Eye (tissue), 1 donor: ENCODE measurements at places on chromosomes 3 and 15.

DNA sequence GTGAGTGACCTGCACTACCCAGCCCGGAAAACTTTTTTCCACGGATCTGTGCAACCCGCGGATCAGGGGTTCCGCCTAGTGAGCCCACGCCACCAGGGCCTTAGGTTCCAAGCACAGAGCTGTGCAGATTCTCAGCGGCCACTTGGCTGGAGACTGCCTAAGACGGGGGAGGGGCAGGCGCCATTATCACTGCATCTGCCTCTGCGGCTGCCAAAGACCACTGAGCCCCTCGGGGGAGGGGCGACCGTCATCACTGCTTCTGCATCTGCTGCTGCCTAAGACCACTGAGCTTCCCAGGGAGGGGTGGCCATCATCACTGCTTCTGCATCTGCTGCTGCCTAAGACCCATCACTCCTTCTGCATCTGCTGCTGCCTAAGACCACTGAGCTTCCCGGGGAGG is 460.2 kb downstream of the OCA2 start:
- peak; percentile 51 for DNase-seq

- DNase-seq, result no peak
Measured at GRCh38 chr3:71107926-71108325, 475.6 kb downstream of the FOXP1 start.

DNA sequence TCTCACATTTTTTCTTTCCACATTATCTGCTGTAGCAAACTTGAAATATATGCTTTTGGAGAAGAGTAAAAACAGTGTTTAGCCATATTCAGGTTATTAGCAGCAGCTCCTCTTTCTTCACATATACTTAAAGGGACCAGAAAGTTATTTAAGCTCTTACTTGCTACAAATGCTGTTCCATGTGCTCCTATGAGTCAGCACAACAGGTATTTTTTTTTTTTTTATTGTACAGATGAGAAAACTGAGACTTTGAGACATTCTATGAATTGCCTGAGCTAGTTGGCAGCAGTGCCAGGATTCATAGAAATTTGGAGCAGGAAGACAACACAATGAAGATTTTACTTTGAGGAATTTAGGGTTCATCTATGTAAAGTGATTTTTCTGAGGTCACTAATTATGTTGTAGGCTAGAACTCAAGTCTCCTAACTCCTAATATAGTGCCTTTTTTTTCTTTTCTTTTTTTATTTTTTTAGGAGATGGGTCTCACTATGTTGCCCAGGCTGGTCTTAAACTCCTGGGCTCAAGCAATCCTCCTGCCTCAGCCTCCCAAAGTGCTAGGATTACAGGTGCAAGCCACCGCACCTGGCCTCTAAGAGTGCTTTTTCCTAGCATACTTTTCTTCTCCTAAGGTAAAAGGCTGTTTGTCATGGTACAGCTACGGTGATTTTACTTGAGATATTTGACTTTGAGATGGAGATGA is 23.6 kb downstream of the SETD5 start:
- no peak for DNase-seq

DNA sequence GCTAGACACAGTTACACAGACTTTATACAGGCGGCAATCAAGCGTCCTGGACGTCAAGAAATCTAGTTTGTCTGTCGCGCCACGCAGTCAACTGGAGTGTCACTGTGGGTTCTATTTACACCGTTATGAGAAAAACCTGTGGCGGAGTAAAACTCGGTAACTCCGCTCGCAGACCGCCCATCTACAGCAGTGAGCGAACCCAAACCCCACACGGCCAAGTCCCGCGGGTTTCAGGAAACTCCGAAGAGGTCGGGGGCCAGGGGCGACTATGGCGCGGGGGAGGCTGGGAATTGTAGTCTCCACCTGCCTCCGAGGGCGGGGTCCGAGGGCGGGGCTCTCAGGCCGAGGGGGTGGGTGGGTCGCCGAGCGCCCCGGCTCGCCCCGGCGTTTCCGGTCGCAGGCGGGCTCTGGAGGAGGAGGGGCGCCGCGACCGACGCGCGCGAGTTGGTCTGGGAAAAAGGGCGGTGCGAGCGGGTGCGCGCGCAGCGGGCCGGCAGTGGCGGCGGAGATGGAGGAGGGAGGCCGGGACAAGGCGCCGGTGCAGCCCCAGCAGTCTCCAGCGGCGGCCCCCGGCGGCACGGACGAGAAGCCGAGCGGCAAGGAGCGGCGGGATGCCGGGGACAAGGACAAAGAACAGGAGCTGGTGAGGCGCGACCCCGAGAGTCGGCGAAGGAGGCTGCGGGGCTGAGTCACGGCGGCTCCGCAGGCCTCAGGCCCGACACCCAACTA is at the start of gene PSMD2:
Gene PSMD2 (plus strand): TSS at position 483 of the 729 bp plus-strand sequence. CDS start 26 bp downstream, at position 509.
- DNase-seq, result peak; percentile 98

DNA sequence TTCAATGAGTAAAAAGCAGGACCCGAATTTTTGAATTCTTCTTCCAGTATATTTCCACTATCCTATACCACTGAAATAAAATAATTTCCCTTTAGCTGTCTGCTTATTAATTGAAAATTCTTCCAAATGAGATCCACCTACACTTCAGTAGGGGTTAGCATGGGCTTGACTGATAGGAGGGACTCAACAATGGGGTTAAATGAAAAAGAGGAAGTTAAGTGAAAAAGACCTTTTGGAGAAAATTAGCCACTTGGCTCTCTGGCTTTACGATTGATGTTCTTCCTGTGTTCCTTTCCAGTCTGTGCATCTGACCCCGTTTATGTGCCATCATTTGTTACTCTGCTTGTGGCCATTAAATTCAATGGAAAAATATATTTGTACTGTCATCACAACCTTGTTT is 54.0 kb upstream of the GCNT3 start:
- no peak for DNase-seq

- no peak for DNase-seq
Measured at GRCh38 chr3:8755564-8756237, 13.7 kb downstream of the OXTR start.

- DNase-seq, result no peak
Measured at GRCh38 chr3:17432236-17432635, 310.2 kb downstream of the TBC1D5 start.

- no peak for DNase-seq
Measured at GRCh38 chr3:182848906-182849305, 55.6 kb downstream of the ATP11B start.

DNA sequence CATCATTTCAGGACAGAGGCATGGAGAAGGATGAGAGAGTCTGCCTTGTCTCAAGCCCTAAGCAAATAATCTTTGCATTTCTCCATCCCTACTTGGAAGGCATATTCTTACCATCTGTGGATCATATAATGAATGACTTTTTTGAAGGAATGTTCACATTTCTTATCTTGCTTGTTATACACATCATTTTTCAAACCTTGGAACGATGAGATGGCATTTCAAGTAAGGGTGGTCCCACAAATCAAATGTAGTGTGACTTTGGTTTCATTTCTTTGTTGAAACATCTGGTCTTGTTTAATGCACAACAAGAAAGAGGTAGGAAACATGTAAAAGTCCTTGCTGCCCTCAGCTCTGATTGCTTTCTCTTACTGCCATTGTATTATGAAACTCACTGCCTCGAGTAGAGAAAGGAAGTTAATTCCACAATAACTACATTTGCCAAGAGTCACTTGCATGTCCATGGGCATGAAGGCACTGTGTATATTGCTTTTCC is 32.1 kb downstream of the RBMS3 start:
- no peak for DNase-seq

GRCh38 chr3:134008630-134009156 is 21.0 kb downstream of the SLCO2A1 start:
- DNase-seq, result no peak

GRCh38 chr15:68278595-68279405 is 1.3 kb downstream of the FEM1B start:
- DNase-seq, result peak; percentile 71

- DNase-seq, result no peak
Measured at GRCh38 chr3:124144035-124144814, 152.3 kb upstream of the ROPN1 start.

GRCh38 chr3:116199063-116199462 is 246.2 kb downstream of the LSAMP start:
- no peak for DNase-seq

DNA sequence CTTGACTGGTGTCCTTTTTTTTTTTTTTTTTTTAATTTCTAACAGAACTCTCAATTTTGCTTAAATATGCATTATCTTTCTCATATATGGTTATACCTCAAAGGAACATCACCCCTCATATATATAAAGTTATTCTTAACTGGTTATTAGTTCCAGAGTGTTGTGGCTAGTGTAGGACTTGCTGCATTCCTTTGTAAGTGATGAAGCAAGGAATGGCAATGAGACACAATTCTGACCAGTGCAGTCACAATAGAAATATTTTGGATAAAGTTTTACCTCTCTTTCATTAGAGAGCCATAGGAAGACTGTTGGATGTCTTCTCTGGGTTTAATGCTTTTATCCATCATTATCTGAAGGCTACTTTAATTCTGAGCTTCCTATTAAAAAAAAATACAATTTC is 75.5 kb upstream of the CBLB start:
- no peak for DNase-seq

DNA sequence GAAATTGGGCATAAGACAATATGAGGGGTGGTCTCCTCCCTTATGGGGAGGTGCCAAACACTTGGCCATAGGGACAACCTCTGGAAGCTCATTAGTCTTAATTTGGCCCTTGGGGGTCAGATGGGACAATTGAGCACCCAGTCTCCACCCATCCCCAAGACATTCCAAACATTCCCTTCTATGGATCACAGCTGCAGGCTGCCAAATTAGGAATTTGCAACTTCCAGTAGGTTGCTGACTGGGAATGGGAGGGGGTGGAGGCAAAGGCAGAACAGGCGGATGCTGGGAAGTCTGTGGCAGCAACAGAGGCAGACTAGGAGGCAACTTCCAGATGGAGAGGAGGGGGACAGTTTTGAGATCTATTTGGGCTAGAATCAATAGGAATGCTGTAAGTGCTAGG is 1.4 kb upstream of the PDHB start:
- peak; percentile 29 for DNase-seq
